Caco-2 (cell line): ENCODE measurements at places on chromosomes 6 and 20. TPM values are rescaled to one million over a fixed set of nuclear protein-coding genes. Genes with fewer than 3 reads are reported as not detected.

DNA sequence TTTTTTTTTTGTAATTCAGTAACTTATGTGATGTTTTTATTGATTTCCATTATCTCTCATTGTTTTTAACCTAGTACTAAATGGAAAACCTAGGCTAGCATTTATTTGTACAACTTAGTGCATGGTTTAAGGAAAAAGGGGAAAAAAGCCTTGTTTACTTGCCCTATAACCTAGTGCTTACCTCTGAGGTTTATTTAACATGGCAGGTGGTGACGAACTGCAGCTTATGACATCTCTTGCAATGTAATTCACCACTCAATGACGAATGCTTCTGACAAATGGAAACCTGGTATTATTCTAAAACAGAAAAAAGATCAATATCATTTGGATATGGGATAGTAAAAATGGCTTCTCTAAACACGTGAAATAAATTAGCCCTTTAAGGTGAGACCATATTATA, 618.6 kb upstream of the FLRT3 start:
- peak overlapping the region; percentile 26 for H3K27ac ChIP-seq
- H3K4me3 ChIP-seq = no peak overlapping the region
- H3K27me3 ChIP-seq = no peaks in the 10 kb centered on the region
- peaks cover 5% of the 10 kb centered on the region; the same call in 1 of the 2 replicates for H3K4me1 ChIP-seq

- H3K4me3 ChIP-seq = no peak overlapping the region
- H3K36me3 ChIP-seq = no peaks in the 10 kb centered on the region
- no peaks in the 10 kb centered on the region for H3K27me3 ChIP-seq
- H3K4me1 ChIP-seq = no peaks in the 10 kb centered on the region
- H3K27ac ChIP-seq = no peak overlapping the region
These were observed 105.4 kb downstream of the RFX6 start for GRCh38 chr6:116982401-116982800.

TCP11 gene
- total RNA-seq = not detected in 2 replicates

GRCh38 chr6:116971959-116972358, 94.9 kb downstream of the RFX6 start:
- H3K4me1 ChIP-seq = no peaks in the 10 kb centered on the region
- H3K4me3 ChIP-seq = no peak overlapping the region
- no peaks in the 10 kb centered on the region for H3K36me3 ChIP-seq
- no peak overlapping the region for H3K27ac ChIP-seq
- peak; percentile 53 for DNase-seq
- H3K27me3 ChIP-seq = 0 out of 2 replicates have a peak, but pooled peaks cover 1% of the 10 kb centered on the region

CTAGE9 gene
- not detected in 2 replicates for total RNA-seq

DNA sequence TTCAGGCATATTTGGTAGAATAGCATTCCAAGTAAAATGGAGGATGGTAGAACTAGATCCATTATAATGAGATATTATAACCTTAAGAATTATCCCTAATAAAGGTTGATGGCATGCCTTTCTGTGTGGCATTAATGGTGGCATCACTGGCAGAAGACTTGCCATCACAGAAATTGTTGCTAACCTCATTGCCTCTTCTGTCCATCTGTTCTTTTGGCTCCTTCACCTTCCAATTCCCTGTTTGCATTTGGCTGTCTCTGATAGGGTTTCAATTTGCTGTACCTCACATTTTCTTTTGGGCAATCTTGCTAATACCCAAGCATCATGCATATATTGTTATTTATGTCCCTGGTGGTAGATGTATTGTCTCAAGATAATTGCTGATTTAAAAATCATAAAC, 98.9 kb downstream of the SMPDL3A start:
- H3K4me3 ChIP-seq = no peak overlapping the region
- DNase-seq = no peak
- H3K36me3 ChIP-seq = no peaks in the 10 kb centered on the region
- H3K27ac ChIP-seq = no peak overlapping the region
- H3K27me3 ChIP-seq = no peaks in the 10 kb centered on the region

- no peak overlapping the region for H3K27ac ChIP-seq
- no peaks in the 10 kb centered on the region for H3K36me3 ChIP-seq
- DNase-seq = no peak
These were observed 384.5 kb upstream of the HSF2 start for GRCh38 chr6:122014961-122015360.

DNA sequence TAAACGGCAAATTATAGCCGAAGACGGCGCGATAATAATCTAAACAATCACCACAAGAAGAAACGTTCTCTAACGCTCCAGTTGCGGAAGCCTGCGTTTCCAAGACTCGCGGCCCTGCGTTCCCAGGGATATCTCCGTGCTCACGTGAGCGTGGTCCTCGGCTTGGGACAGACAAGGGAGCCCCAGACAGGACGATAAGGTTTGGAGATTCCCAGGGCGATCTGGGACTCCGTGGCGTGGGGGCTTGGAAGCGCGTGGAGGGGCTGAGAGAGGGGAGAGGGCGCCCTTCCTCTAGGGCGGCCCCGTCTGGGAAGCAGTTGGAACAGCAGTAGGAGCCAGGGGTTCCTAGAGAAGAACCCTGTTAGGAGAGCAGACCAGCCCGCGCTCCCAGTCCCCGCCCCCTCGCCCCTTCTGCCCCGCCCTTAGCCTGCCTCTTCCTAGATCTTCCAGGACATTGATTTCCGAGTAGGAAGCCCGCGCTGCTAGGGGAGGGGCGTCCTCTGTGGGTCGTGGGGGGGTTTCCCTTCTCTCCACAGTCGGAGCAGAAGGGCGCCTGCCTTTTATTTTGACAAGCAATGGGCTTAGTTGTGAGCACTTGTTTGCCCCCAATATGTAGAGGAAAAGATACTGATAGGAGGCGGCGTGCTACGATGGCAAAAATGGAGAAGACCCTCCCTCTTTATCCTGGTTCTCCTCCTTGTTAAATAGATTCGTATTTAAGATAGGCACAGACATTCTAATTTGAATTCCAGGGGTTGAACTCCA, 10.6 kb downstream of the NRN1 start:
- no peak overlapping the region for H3K27ac ChIP-seq
- peak overlapping the region; percentile 48 for H3K4me3 ChIP-seq
- no peaks in the 10 kb centered on the region for H3K36me3 ChIP-seq
- no peaks in the 10 kb centered on the region for H3K4me1 ChIP-seq
- H3K27me3 ChIP-seq = no peaks in the 10 kb centered on the region

- H3K27me3 ChIP-seq = no peaks in the 10 kb centered on the region
- H3K4me3 ChIP-seq = no peak overlapping the region
- H3K36me3 ChIP-seq = no peaks in the 10 kb centered on the region
- DNase-seq = peak; percentile 8
- H3K4me1 ChIP-seq = peaks cover 17% of the 10 kb centered on the region
- no peak overlapping the region for H3K27ac ChIP-seq
These were observed 9.6 kb downstream of the FAM83B start for GRCh38 chr6:54856129-54856528.

- no peaks in the 10 kb centered on the region; the same call in 1 of the 2 replicates for H3K27me3 ChIP-seq
- no peak overlapping the region for H3K27ac ChIP-seq
- no peak overlapping the region for H3K4me3 ChIP-seq
- H3K36me3 ChIP-seq = no peaks in the 10 kb centered on the region
- no peak for DNase-seq
These were observed 79.6 kb downstream of the TTLL2 start for GRCh38 chr6:167404385-167405049.

GRCh38 chr6:128719786-128720185, 163.2 kb upstream of the LAMA2 start:
- H3K36me3 ChIP-seq = no peaks in the 10 kb centered on the region
- no peaks in the 10 kb centered on the region for H3K27me3 ChIP-seq
- H3K27ac ChIP-seq = no peak overlapping the region
- no peak for DNase-seq

NTSR1 gene
- total RNA-seq = 0.14 and 0.16 TPM in 2 replicates

GRCh38 chr20:53216856-53217576, 244.9 kb downstream of the TSHZ2 start:
- H3K27ac ChIP-seq = no peak overlapping the region
- H3K27me3 ChIP-seq = peaks cover 2% of the 10 kb centered on the region; the same call in 1 of the 2 replicates
- no peak overlapping the region for H3K4me3 ChIP-seq
- H3K4me1 ChIP-seq = no peaks in the 10 kb centered on the region

DNA sequence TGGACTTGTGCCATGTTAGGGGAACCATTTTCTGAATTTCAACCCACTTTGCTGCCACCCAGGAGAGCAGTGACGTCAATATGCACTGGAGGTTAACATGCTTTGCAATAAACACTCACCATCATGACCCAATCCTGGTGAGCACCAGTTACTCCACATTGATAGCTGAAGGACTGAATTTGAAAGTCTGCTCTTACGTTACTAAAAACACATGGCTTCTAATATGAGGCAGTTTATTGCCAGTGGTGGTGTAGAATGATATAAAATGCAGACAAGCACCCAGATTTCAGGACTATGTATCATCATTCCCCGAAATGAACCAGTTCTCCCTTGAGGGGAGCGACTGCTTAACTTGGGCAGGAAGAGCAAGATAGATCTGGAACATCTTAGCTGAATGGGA, 23.8 kb downstream of the RFPL4B start:
- no peak overlapping the region for H3K27ac ChIP-seq
- H3K4me3 ChIP-seq = no peak overlapping the region
- H3K27me3 ChIP-seq = no peaks in the 10 kb centered on the region
- no peaks in the 10 kb centered on the region for H3K4me1 ChIP-seq

- H3K27me3 ChIP-seq = no peaks in the 10 kb centered on the region
- no peak for DNase-seq
- no peak overlapping the region for H3K27ac ChIP-seq
- H3K4me1 ChIP-seq = no peaks in the 10 kb centered on the region
- no peaks in the 10 kb centered on the region for H3K36me3 ChIP-seq
These were observed 176.2 kb downstream of the KIF16B start for GRCh38 chr20:16397086-16397485.

- H3K36me3 ChIP-seq = no peaks in the 10 kb centered on the region
- no peaks in the 10 kb centered on the region for H3K27me3 ChIP-seq
- H3K27ac ChIP-seq = no peak overlapping the region
- DNase-seq = no peak
- H3K4me3 ChIP-seq = no peak overlapping the region
- no peaks in the 10 kb centered on the region for H3K4me1 ChIP-seq
These were observed 309.2 kb downstream of the CDC5L start for GRCh38 chr6:44696686-44697085.

PNPLA1 gene
- 0.19 and 0.25 TPM in 2 replicates for total RNA-seq

DNA sequence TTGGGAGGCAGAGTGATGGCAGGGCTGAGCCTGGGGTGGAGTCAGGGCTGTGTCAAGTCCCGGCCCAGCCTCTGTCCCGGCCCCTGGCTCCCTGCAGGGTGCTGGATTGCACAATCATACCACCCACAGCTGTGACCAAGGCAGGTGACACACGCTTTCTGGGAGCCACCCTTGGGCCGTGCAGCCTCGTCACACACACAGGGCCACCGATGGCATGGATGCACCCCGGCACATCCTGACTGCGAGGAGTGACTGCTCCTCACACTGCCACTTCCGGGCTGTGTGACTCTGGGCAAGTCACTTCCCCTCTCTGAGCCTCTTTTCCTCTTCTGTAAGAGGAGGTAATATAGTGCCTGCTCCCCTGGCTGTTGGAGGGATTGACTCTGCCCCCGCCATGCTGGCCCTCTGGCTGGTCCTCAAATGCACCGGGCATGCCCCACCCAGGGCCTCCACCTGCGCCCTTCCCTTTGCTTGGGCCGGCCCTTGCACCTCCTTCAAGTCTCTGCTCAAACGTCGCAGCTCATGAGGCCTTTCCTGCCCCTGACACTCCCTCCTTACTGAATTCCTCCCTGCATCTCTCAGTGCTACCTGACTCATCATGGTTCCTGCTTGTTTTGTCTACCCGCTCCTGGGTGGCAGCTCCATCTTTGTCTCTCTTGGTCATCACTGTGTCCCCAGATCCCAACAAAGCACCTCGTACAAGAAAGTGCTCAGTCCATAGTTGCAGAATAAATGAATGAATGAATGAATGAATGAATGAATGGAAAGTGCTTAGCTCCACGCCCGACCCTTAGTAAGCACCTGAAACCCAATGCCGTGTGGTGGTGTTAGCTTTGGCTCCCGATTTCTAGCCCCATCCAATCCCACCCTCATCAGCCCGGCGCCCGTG, 93.5 kb downstream of the CEBPB start:
- no peak for DNase-seq
- no peaks in the 10 kb centered on the region for H3K27me3 ChIP-seq
- H3K27ac ChIP-seq = no peak overlapping the region
- no peaks in the 10 kb centered on the region for H3K36me3 ChIP-seq
- H3K4me3 ChIP-seq = no peak overlapping the region
- H3K4me1 ChIP-seq = peaks cover 21% of the 10 kb centered on the region

HLA-DQA1 gene
- total RNA-seq = not detected in 2 replicates

BPIFB2 gene
- not detected in 2 replicates for total RNA-seq

ABHD16B gene
- total RNA-seq = 0.27 TPM in 1 of 2 replicates, not detected in the other

- no peaks in the 10 kb centered on the region for H3K36me3 ChIP-seq
- peaks cover 10% of the 10 kb centered on the region for H3K4me1 ChIP-seq
- H3K27ac ChIP-seq = no peak overlapping the region
- no peak for DNase-seq
- no peaks in the 10 kb centered on the region for H3K27me3 ChIP-seq
These were observed 38.3 kb downstream of the HECA start for GRCh38 chr6:139173172-139173571.

PGM3 gene
- total RNA-seq = 96.4 and 97.0 TPM in 2 replicates

GRCh38 chr6:12343440-12344162, 53.4 kb downstream of the EDN1 start:
- H3K27ac ChIP-seq = peak overlapping the region; percentile 89
- H3K36me3 ChIP-seq = no peaks in the 10 kb centered on the region
- DNase-seq = peak; percentile 82
- no peaks in the 10 kb centered on the region for H3K27me3 ChIP-seq

GNAS-AS1 gene
- 4.2 and 5.1 TPM in 2 replicates for total RNA-seq

GRCh38 chr20:50038574-50038991, 55.8 kb downstream of the SNAI1 start:
- H3K36me3 ChIP-seq = no peaks in the 10 kb centered on the region
- no peaks in the 10 kb centered on the region for H3K27me3 ChIP-seq
- DNase-seq = peak; percentile 90

OSTM1 gene
- total RNA-seq = 15.9 and 20.1 TPM in 2 replicates

PRRC2A gene
- total RNA-seq = 213 and 222 TPM in 2 replicates

DNA sequence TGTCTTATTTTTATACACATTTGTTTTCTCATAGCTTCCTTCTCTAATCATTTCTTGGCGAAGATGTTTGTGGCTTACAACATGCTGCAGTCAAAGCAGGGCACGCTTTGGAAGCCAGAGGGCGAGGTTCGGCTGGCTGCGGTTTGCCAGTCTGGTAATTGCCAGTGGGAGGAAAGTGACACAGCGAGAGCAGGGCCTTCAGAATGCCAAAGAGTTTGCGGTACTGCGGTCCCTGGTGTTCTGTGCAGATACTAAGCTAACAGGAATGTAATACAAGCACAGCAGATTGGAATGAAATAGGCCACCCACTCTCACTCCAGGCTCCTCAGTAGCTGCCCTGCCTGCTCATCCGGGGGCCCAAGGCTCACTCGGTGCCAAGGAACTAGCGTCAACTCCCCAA, 58.7 kb upstream of the TGM3 start:
- H3K27me3 ChIP-seq = no peaks in the 10 kb centered on the region
- H3K4me3 ChIP-seq = no peak overlapping the region
- no peak for DNase-seq
- H3K36me3 ChIP-seq = no peaks in the 10 kb centered on the region
- no peaks in the 10 kb centered on the region for H3K4me1 ChIP-seq
- H3K27ac ChIP-seq = no peak overlapping the region

TMEM14B gene
- total RNA-seq = 104 and 105 TPM in 2 replicates

- no peaks in the 10 kb centered on the region for H3K27me3 ChIP-seq
- H3K27ac ChIP-seq = peak overlapping the region; percentile 57
- H3K4me3 ChIP-seq = no peak overlapping the region
These were observed 165.8 kb downstream of the KIF16B start for GRCh38 chr20:16407251-16408067.

CAGE1 gene
- total RNA-seq = 0.26 and 0.59 TPM in 2 replicates
